ENCODE measurements at places on chromosomes 4 and X.

GRCh38 chr4:153466081-153466948 lies at the start of gene TMEM131L:
Gene TMEM131L (plus strand): TSS chr4:153466360. CDS start chr4:153466398, 38 bp downstream.
- DNase-seq, result peak; percentile 67

DNA sequence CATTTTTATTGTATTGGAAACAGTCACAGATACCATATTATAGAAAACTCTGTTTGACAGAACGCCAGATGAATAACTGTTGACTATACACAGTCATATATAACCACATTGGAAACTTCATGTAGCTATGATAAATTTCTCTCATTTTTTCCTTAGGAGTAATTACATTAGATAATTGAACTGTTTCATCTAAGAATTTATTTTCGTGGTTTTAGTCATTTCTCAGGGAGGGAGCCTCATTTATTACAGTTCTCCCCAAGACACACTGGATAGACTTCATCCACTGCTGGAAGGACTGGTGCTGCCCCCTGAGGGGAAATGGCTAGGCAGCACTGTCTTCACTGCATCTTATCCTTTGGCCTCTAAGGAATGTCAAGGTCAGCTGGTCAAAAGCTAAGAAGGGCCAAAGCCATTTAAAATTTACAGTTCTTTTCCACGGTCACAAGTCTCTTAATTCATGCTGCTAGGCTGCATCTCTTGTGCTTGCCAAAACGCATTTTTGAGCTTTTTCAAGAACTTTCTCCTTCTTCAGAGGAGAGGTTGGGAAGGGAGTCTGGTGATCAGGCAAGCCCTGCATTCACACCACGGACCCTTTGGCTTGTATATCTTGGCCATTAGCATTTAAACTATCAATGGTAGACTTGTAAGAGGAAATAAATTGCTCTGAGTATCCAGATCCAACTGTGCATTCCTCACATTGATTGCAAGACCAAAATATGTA lies 145.1 kb downstream of the CBR4 start:
- DNase-seq, result no peak

GRCh38 chr4:87126056-87126455 lies 94.4 kb downstream of the KLHL8 start:
- DNase-seq, result no peak

- DNase-seq, result no peak
Measured at GRCh38 chr4:25883565-25883964, 20.8 kb upstream of the SEL1L3 start.

DNA sequence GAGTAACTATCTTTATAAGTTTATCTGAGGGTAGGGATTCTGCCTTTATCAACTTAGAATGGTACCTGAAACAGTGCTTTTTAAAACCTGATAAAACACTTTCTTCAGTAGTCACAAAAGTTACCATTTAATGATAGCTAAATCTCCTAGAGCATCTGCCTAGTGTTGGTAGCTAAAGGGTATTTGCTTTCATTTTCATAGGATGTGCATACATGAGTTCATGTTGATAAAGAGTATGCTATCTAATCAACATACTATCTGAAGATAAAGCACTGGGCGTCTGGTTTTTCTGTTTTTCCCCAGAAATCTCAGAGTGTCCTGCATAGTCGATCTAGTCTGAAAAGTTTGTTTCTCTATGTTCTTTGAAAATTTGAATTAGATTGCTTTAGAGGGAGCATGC lies 75.1 kb downstream of the ADGRL3 start:
- peak; percentile 29 for DNase-seq

DNA sequence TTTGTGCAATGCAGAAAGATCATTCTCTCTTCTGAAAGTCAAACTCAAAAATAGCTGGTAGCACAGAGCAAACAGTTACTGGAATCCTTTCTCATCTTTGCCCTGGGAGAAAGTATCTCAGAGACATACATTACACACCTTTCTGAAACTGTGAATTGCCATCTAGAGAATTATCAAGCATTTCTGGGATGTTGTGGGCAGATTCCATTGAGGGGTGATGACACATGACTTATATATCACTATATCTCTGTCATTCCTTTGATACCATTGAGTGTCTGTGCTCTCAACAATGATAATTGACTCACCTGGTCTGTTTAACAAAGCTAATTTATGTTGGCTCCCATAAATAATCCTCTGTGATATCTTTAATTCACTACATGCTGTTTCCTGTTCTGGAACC lies 13.0 kb downstream of the SLIT2 start:
- DNase-seq, result no peak

- no peak for DNase-seq
Measured at GRCh38 chr4:124386163-124386562, 326.4 kb downstream of the ANKRD50 start.

Data from MM.1S (cell line).